H1 (cell line): ENCODE measurements at places on chromosomes 2 and 18. TPM values are rescaled to one million over a fixed set of nuclear protein-coding genes. Genes with fewer than 3 reads are reported as not detected.

The TMEM37 gene
- total RNA-seq, result 9.9 and 11.0 TPM in 2 replicates

GRCh38 chr18:28826107-28826506, 649.2 kb upstream of the CDH2 start:
- no peak overlapping the region for H3K4me3 ChIP-seq
- no peak for DNase-seq

DNA sequence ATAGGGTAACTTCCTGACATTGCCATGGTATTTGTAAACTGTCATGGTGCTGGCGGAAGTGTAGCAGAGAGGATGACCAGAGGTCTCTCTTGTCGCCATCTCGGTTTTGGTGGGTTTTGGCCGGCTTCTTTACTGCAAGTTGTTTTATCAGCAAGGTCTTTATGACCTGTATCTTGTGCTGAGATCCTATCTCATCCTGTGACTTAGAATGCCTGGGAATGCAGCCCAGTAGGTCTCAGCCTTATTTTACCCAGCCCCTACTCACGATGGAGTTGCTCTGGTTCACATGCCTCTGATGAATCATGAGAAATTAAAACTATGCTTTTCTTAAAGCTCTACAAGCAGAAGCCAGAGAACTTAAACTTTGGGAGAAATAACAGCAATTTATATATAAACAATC, 12.7 kb upstream of the NFU1 start:
- no peaks in the 10 kb centered on the region for H3K36me3 ChIP-seq
- H3K27ac ChIP-seq, result no peak overlapping the region
- peaks cover 3% of the 10 kb centered on the region; the same call in 1 of the 2 replicates for H3K4me1 ChIP-seq
- H3K4me3 ChIP-seq, result no peak overlapping the region
- H3K27me3 ChIP-seq, result no peaks in the 10 kb centered on the region

DNA sequence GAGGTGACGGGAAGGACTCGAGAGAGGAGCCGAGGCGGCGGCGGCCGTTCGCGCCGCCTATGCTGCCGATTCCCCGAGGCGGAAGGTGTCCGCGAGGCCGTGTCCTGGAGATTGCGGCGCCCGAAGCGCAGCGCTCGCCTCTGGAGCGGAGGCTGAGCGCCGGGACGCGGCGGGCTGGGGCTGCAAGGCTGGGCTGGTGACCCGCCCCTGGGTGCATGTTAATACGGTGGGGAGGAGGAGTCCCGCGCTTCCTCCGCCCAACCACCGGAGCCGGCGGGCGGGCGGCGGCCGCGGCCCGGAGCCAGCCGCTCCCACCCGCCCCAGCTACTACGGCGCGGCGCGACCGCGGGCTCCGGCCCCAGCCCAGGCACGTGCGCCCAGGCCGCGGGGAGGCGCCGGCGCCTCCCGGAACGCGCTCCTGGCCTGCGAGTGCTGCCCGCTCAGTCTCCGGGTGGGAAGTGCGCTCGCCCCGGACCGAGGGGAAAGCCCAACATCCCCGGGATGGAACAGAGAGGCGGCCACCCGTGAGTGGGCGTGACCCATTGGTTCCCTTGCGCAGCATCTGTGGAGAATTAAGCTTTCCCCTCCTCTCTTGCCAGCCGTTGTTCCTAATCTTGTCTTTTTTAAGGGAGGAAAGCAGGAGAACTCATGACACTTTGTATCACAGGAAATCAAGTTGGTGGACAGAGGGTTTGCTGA, at the start of gene DLGAP1:
TSS of gene DLGAP1 (minus strand) at position 195 of the 699 bp plus-strand sequence.
- no peaks in the 10 kb centered on the region for H3K27me3 ChIP-seq
- peak within 1 kb of the TSS; percentile 93 for H3K4me3 ChIP-seq
- peak within 1 kb of the TSS; percentile 61; the same call in 1 of the 2 replicates for H3K27ac ChIP-seq
- H3K4me1 ChIP-seq, result peaks cover 5% of the 10 kb centered on the region; the same call in 1 of the 2 replicates
- H3K36me3 ChIP-seq, result no peaks in the 10 kb centered on the region

DNA sequence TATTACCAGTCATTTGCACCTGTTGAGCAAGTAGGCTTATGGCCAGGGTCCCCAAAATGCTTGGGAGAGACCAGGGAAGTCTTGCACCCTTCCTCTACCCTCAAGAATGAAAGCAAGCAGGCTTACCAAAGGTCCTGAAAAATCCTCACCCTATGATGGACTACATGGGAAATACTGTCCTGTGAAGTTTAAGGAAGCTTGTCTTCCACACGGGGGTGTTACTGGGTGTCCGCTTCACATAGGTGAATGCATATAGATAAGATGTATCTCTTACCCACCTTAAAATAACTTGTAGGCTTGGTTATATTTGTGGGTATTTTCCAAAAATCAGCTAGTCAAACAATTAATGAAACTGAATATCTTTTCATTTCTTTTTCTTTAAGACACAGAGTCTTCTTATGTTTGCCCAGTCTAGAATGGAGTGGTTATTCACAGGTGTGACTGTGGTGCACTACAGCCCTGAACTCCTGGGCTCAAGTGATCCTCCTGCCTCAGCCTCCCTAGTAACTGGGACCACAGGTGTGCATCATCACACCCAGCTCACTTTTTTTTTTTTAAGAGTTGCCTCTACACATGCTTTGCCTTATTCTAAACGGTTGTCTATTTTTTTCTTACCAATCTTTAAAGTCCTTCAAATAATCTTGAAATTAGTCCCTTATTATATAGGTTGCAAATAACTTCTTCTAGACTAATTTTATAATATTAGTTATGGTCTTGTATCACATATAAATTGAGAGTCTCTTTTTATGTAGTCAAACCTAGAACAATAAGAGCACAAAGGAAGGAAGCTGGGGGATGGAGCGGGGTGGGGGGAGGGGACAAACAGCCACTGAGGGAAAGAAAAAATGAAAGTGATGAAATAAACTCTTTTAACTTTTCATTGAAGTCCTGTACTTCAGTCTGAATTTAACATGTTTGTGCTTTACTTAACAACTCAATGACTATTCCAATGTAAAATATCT, 49.0 kb downstream of the CERKL start:
- no peak overlapping the region for H3K4me3 ChIP-seq
- H3K36me3 ChIP-seq, result no peaks in the 10 kb centered on the region
- no peak for DNase-seq
- no peak overlapping the region for H3K27ac ChIP-seq
- H3K27me3 ChIP-seq, result no peaks in the 10 kb centered on the region

DNA sequence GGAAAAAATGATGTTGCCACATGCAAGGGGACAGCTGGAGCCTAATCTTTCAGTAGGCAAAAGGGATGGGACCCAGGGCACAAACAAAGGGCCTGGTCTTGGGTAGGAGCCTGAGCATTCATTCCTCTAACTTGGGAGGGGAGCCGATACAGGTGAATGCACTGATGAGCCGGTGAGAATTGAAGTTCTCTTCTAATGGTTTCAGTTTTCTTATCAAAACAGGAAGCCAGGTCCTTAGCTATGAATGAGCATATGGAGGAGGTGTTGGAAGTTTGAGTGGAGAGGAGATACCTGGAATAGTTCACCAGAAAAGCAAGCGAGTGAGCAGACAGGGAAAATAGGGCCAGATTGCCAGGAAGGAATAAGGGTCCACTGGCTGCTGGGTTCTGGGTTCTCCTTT, 10.1 kb downstream of the DPP4 start:
- no peak overlapping the region for H3K27ac ChIP-seq
- H3K27me3 ChIP-seq, result no peaks in the 10 kb centered on the region
- H3K4me3 ChIP-seq, result no peak overlapping the region
- no peaks in the 10 kb centered on the region; the same call in 1 of the 2 replicates for H3K4me1 ChIP-seq

The FAM237A gene
- not detected in 2 replicates for total RNA-seq

DNA sequence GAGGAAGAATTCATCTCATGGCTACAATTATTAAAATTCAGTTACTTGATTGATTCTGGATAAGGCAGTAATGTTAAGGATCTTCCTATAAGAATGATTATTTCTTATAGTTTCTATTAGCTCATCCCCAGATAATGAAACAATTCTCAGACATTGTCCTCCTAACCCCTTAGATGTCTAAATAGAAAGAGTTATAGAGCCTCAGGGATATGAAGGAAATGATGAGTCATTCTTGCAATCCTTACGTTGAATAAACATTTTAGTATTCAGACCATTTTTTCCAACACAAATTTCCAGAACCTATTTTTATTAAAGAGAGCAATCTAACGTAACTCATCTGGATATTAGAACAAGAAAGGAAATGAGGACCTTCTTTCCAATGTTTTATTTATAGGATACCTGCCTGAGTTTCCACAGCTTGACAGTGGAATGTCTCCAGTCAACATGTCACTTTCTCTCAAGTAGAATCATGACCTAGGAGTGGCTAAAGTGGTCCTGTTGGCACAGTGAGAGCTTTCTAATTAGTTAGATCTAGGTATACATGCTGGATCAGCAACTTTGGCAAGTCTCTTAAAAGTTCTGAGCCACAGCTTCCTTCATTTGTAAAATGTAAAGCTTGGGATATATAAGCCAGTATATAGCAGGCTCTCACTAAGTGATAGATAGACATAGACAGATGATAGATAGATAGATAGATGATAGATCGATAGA, 88.0 kb upstream of the RAB27B start:
- no peak for DNase-seq
- no peak overlapping the region for H3K4me3 ChIP-seq
- H3K36me3 ChIP-seq, result no peaks in the 10 kb centered on the region
- H3K27me3 ChIP-seq, result no peaks in the 10 kb centered on the region

DNA sequence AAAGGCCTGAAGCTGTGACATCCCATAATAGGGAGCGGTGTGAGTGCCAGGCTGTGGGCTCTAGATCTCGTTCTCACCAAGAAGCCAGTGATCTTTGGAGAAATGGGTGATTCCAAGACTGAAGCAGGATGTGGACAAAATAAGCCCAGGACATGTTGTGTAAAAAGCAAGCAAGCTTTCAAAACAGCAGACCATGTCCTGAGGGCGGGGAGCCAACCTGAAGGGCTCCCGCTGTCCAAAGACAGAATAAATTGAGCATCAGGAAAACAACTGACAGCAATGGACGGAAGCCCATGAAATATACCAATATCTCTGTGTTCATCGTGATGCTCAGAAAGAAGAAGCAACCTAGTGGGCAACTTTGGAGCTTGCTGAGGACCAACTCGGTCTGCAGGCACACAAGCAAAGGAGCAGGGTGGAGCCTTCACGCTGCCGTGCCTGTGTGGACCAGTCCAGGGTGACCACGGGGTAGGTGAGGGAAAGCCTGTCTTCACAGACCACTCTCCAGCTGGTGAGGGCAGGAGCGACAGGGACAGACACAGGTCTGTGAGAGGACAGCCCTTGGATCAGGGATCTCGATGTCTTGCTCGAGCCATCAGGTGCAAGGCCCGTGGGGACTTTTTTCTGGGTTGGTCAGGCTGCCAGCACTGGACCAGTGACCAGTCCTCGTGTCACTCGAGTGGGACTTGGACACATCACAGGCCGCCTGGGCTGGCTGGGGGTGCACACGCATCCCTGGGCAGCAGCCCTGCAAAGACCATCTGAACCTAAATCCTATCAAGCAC, 21.5 kb downstream of the MTERF4 start:
- no peak overlapping the region for H3K4me3 ChIP-seq
- no peak for DNase-seq
- no peaks in the 10 kb centered on the region for H3K27me3 ChIP-seq
- H3K36me3 ChIP-seq, result no peaks in the 10 kb centered on the region
- H3K27ac ChIP-seq, result no peak overlapping the region

The ARL4C gene
- 15.9 and 16.9 TPM in 2 replicates for total RNA-seq

The TXNDC2 gene
- total RNA-seq, result 0.09 TPM in 1 of 2 replicates, not detected in the other

DNA sequence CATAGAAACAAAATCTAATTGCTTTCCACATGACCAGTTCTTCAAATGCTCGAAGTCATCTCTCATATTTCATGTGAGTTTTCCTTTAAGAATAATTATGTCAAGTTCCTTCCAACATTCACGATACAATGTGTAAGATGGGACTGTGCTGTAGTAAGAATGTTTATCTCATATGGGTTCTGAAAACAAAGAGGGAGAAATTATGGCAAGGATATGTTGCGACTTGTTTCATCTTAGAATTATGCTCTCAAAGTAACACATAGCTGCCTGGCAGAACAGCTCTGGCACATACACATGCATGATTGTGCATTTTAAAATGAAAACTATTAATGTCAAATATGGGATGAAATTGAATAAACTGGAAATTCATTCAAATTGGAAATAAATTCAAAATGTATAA, 314.8 kb upstream of the ACVR2A start:
- no peaks in the 10 kb centered on the region for H3K27me3 ChIP-seq
- H3K27ac ChIP-seq, result no peak overlapping the region
- no peak overlapping the region for H3K4me3 ChIP-seq
- no peaks in the 10 kb centered on the region for H3K4me1 ChIP-seq

GRCh38 chr2:18132697-18133096, 254.2 kb downstream of the KCNS3 start:
- DNase-seq, result no peak
- H3K27ac ChIP-seq, result no peak overlapping the region
- no peaks in the 10 kb centered on the region for H3K4me1 ChIP-seq
- no peaks in the 10 kb centered on the region for H3K36me3 ChIP-seq

GRCh38 chr18:35707247-35707646, 125.7 kb downstream of the GALNT1 start:
- H3K27me3 ChIP-seq, result no peaks in the 10 kb centered on the region
- no peaks in the 10 kb centered on the region for H3K36me3 ChIP-seq
- no peak for DNase-seq
- no peaks in the 10 kb centered on the region for H3K4me1 ChIP-seq

GRCh38 chr2:60296219-60296955, 257.1 kb downstream of the BCL11A start:
- H3K27me3 ChIP-seq, result no peaks in the 10 kb centered on the region
- no peak overlapping the region for H3K27ac ChIP-seq
- no peaks in the 10 kb centered on the region for H3K36me3 ChIP-seq
- no peak for DNase-seq
- H3K4me1 ChIP-seq, result no peaks in the 10 kb centered on the region

The PNKD gene
- total RNA-seq, result 43.9 and 44.4 TPM in 2 replicates

The OTOS gene
- total RNA-seq, result 0.63 TPM in 1 of 2 replicates, not detected in the other

DNA sequence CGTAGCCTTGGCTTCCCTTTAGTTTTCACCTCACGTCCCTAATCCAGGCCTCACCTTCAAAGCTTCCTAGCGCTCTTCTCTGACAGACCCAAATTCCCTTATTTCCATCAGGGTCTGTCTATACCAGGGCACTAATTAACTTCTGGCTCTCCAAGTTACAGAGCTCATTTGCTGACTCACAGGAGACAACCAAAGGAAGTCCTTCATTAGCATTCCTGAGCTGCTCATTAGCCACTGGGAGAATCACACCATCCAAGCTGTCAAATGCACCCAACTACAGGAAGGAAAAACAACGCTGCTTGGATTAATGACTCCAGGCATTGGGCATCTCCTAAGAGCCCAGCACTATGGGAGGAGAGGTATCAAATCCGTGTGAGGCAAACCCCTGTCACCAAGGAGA, 109.8 kb upstream of the ALK start:
- no peak overlapping the region for H3K27ac ChIP-seq
- H3K4me3 ChIP-seq, result no peak overlapping the region
- H3K4me1 ChIP-seq, result peaks cover 12% of the 10 kb centered on the region
- H3K36me3 ChIP-seq, result no peaks in the 10 kb centered on the region
- DNase-seq, result no peak

GRCh38 chr2:6771634-6772611, 93.8 kb downstream of the CMPK2 start:
- no peaks in the 10 kb centered on the region for H3K36me3 ChIP-seq
- no peak for DNase-seq
- no peak overlapping the region for H3K27ac ChIP-seq
- no peaks in the 10 kb centered on the region for H3K27me3 ChIP-seq
- 0 out of 2 replicates have a peak, but pooled peaks cover 3% of the 10 kb centered on the region for H3K4me1 ChIP-seq
- no peak overlapping the region for H3K4me3 ChIP-seq

- no peak overlapping the region for H3K27ac ChIP-seq
- H3K27me3 ChIP-seq, result no peaks in the 10 kb centered on the region; the same call in 1 of the 2 replicates
- H3K4me3 ChIP-seq, result no peak overlapping the region
Observed at GRCh38 chr2:29876374-29876773, 45.0 kb downstream of the ALK start.

The PID1 gene
- 2.9 and 3.3 TPM in 2 replicates for total RNA-seq
